ENCODE measurements at places on chromosomes 6 and 20. TPM values are rescaled to one million over a fixed set of nuclear protein-coding genes. Genes with fewer than 3 reads are reported as not detected.
A peak's percentile ranks its signal among the peaks of the same experiment; 100 is the strongest.

DNA sequence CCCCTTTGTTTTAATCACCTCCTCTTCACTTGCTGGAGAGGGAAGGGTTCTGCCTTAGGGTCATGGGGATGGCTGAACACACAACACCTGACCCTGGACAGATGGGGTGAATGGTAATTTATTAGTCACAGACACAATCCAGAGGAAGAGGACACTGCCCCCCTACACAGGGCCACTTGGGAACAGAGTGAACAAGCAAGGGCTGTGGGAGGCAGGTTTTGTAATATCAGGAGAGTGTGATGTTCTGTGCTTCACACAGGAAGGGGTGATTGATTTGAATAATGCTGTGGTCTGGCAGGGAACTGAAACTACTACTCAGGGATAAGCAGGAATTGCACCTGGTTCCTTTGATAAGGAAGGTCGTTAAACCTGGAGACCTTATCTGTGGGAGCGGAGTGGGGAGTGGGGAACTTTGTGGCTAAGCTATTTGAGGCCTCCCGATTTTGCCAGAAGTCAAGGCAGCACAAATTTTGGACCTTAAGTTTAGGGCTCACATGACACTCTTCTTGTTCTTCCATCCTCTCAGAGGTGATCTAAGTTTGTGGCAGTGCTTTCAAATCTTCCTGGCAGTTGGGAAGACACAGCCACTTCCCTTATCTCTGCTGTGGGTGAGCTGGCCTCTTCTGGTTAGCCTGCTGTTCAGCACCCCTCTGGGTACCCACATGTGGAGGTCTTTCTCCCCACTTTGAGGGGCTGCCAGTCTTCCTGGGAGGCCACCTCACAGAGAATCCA lies 77.8 kb downstream of the CD164 start:
- ATAC-seq = peak; percentile 65

Gene PPP1R16B
- total RNA-seq = 79.5 TPM

Gene DEFB124
- total RNA-seq = not detected

Gene TSPO2
- not detected for total RNA-seq

Measured in activated T-helper 17 cell treated with anti-CD3 and anti-CD28 coated beads, Interleukin-2, amount 50 U/mL, for 72 hours (primary cell).